ENCODE measurements at places on chromosomes 4 and X.

- DNase-seq = no peak
These were observed at the start of gene GK for GRCh38 chrX:30653415-30654131. Gene GK (plus strand): TSS chrX:30653423. CDS start chrX:30653538, 115 bp downstream.

GRCh38 chr4:184294606-184295133 is 77.0 kb upstream of the ENPP6 start:
- no peak for DNase-seq

DNA sequence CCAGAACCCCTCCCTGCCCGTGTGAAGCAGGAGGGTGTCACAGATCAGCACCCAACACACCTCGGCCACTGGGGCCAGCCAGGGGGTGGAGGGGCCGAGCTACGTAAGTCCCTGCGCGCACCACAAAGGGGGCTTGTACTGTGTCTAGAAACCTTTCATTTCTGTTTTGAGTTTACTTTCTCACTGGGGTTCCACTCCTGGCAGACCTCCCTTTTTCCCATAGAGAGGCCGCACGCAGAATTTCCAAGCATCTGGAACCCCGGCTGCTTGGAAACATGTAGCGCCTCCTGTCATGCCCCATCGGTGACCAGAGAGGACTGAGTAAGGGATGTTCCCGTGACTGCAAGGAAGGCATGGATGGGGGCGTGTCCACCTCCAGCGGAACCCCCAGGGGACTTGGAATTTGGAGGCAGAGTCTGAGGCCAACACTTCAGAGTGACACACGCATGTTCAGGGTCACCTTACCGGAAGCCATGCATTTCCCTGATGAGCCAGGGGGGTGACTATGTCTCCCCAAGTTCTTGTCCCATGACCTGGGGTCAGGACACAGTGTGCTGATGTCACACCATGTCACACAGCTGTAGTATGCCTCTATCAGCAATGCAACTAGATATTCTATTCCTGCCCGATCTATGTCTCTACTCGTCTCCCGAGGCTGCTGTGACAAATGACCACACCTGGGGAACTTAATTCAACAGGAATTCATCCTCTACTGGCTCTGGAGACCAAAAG is 105.3 kb downstream of the DHRSX start:
- DNase-seq = no peak

GRCh38 chr4:155772459-155773195 is 13.8 kb downstream of the GUCY1B1 start:
- no peak for DNase-seq

DNA sequence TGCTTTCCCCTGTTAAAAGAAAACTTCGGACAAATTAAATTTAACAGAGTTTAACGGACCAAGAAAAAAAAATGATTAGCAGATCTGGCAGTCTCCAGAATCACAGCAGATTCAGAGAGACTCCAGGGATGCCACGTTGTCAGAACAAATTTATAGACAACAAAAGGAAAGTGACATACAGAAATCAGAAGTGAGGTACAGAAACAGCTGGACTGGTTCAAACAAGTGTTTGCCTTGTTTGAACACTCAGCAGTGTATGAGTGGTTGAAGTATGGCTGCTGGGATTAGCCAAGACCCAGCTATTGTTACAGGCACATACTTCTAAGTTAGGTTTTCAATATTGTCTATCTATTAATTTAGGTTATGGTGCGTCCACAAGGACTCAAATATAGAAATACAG is 19.1 kb downstream of the PIR start:
- no peak for DNase-seq

- DNase-seq = no peak
These were observed 163.1 kb downstream of the LARP7 start for GRCh38 chr4:112800001-112800400.

DNA sequence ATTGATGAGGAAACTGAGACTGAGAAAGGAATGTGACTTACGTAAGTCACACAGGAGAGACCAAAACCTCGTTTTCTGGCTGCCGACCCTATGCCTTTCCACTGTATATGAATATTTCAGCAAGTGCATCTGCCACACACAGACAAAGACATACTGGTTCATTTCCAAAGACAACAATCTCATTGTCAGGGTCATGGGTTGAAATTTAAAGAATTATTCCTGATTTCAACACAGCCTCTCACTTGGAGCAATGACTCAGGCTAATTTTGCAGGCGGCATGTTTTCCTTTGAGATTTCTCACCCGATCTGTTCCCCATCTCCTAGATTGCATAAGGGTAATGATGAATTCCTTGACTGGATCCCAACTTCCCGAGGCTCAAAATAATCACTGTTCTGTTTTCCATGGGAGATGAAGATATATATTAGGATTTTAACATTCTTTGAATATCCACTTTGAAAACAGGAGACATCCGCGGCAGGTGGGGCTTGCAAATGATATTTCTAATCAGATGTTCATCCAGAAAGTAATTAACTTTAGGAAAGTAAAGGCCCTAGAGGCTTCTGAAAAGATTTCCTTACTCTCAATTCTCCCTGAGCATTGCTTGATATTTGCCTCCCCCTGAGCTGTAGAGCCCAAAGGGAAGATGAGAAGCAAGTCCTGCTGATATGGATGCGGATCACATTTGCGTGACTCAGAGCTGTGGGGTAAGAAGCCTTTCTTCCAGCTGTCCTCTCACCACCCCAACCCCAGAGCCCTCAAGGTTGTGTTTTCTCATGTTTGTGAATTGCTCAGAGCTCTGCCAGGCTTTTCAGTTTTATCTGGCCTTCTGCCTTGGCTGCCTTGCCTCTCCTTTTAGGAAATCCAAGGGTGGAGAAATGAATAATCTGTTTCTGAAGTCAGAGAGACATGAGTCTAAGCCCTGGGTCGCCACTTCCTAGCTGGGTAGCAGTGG is 361.1 kb upstream of the BOD1L1 start:
- DNase-seq = no peak

DNA sequence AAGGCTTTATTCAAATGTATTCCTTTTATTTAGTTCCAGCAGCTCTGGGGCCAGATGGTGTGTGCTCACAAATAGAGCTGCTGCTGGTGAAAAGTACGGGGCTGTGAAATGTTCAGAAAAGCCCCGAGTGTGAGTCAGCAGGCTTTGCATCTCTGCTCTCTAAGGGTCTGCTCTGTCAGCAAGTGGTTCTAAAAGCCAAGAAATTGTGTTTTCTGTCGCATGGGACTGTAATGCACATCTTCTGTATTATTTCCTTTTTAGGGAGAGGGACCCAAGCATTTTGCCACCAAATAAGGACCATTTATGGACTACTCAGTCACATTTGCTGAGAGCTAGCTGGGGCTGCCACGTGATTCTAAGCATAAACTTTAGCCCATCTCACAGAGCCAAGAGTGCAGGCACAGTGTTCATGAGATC is 82.9 kb upstream of the NHS start:
- DNase-seq = no peak

GRCh38 chrX:38656350-38656915 is 95.1 kb downstream of the TSPAN7 start:
- DNase-seq = no peak

- no peak for DNase-seq
These were observed 113.0 kb downstream of the SPATA18 start for GRCh38 chr4:52164116-52164515.

DNA sequence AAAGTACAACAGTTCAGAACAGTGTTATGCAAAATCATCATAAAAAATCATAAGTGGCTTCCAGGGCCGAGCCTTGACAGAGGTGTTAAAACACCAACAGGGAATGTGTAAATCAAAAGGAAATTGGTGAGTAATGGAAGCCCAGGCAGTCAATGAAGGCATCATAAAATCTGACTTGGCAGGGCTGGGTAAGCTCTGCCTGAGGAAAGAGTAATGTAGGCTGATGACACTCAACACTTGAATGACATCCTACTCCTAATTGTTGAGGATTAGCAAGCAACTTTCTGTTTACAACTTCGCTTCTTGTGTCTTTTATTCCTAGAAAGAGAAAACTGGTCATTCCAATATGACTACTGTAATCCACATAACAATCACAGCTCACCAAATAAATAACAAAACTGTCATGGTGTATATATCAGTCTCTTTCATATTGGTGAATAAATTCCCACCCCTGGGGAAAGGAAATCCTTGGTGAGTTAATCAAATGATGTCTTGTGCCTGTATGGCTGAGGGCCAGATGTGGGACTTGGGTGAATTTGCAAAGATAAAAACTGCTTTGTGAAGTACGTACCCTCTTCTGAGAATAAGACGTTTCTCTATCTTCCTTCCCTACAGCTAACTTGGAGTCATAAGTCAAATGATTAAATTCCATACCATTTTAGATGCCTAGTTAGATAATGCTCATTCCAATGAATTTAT is 196.8 kb downstream of the DCHS2 start:
- no peak for DNase-seq

DNA sequence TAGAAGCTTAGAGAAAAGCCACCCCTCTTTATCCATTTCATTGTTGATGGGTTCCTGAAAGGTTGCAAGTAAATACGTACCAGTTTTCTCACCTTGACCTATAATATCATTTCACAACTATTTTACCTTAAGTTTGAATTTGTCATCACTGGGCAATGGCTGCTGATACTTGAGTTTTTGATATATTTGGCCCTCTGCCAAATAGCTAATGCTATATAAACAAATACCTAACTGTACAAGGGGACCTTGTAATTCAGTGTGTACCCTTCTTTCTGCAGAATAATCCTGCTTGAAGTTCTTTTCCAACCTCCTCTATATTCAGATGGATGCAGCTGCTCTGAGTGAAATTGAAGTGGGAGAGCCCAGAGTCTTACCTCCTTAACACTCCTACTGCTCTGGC is 19.0 kb upstream of the GLUD2 start:
- DNase-seq = no peak

DNA sequence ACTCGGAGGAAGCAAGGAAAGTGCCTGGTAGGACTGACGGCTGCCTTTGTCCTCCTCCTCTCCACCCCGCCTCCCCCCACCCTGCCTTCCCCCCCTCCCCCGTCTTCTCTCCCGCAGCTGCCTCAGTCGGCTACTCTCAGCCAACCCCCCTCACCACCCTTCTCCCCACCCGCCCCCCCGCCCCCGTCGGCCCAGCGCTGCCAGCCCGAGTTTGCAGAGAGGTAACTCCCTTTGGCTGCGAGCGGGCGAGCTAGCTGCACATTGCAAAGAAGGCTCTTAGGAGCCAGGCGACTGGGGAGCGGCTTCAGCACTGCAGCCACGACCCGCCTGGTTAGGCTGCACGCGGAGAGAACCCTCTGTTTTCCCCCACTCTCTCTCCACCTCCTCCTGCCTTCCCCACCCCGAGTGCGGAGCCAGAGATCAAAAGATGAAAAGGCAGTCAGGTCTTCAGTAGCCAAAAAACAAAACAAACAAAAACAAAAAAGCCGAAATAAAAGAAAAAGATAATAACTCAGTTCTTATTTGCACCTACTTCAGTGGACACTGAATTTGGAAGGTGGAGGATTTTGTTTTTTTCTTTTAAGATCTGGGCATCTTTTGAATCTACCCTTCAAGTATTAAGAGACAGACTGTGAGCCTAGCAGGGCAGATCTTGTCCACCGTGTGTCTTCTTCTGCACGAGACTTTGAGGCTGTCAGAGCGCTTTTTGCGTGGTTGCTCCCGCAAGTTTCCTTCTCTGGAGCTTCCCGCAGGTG is 637 bp downstream of the AR start:
- no peak for DNase-seq

DNA sequence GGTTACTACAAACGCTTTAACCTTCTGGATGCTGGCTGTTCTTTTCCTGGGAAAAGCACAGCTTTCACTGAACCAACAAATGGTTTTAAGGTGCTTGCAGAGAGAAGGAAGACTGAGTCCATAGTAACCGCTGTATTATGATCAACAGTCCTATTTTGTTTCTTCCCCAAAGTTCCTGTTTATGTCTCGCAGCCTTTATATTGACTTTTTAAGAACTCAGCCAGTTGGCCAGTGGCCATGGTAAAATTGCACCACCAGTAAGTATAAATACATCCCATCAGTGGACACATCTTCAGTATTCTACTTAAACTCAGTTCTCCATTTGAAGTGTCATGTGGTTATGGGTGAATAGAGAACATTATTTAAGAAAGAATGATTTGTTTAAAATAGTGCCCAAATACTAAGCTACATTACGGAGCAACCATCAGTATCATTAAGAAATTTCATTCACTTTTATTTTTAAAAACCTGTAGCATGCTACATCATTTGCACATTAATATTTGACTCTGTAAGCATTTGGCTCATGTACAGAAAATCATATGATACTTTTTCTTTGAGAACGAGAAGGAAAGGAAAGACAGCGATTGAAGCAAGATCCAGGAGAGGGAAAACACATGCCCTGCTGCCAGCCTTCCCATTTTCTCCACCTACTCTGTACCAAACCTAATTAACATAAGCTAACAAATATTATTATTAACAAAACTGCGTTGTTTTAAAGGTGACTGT is 287.0 kb downstream of the ARHGAP24 start:
- DNase-seq = no peak

- DNase-seq = no peak
These were observed 7.5 kb downstream of the ADD1 start for GRCh38 chr4:2850966-2851798.

GRCh38 chr4:154741922-154742850 is 1.6 kb upstream of the LRAT start:
- peak; percentile 20 for DNase-seq

DNA sequence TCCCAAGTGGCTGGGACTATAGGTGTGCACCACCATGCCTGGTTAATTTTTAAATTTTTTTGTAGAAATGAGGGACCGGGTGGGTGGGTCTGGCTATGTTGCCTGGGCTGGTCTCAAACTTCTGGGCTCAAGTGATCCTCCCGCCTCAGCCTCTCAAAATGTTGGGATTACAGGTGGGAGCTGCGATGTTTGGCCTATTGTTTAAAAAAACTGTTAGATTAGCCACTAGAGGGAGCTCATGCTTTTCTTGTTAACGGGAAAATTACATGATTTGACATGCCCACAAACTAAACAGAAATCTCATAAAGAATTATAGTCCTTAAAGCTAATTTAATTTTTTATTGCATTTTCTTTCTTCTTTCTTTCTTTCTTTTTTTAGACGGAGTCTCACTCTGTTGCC is 5.0 kb upstream of the SDAD1 start:
- DNase-seq = peak; percentile 41

- no peak for DNase-seq
These were observed 25.6 kb upstream of the PRDM8 start for GRCh38 chr4:80171656-80172055.

- no peak for DNase-seq
These were observed 26.9 kb downstream of the UTP14A start for GRCh38 chrX:129932821-129933321.

DNA sequence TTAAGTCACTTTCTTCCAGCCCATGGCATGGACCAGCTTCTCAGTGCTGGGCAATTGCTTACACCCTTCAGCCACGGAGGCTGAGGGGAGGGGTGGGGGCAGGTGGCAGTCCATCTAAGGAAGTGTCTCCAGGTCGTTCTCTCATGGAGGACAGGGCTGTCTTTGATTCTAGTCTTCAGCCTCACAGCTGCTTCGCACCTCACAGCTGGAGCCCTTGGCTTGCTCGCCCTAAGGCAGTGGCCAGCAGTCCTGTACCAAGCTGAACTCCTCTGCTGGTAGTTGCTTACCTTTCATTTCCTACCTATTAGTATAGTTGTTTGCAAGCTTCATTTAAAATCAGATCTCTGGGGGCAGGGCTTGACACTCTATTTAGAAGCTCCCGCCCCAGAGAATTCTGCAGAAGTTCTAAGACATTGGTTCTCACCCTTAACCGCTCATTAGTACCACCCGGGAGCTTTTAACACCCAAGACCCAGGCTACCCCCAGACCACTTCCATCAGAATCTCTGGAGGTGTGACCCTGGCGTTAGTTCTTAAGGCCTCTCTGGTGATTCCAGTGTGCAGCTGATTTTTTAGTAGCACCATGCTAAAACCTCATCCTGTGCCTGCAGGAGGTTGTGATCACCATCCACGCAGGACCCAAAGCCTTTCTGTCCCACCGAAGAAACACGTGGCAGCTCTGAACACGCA is 386.8 kb downstream of the UNC5C start:
- DNase-seq = no peak

Measured in activated T-cell treated with anti-CD3 and anti-CD28 coated beads, Interleukin-2, amount 50 U/mL, for 48 hours (primary cell).